ENCODE measurements at places on chromosomes 7 and 10. TPM values are rescaled to one million over a fixed set of nuclear protein-coding genes. Genes with fewer than 3 reads are reported as not detected.

DNA sequence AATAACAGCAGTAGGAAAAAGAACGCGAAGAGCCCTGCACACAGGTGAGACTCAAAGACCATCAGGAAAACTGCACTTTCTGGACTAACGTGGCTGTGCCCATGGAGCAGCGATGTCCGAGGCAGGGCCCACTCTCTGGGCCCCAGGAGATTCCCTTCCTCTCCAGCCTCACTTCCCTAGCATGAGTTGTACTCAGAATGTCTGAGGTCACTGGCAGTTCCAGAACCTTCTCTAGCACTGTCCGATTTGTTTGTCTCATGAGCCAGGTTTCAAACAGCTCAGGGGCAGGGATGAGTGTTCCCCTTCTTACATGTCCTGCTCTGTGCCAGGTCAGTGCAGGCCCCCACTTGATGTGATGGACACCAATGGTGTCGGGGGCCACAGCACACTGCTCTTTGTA is 484.2 kb downstream of the PTPRN2 start:
- no peak for DNase-seq

GRCh38 chr10:91316486-91316885 is 93.7 kb upstream of the HECTD2 start:
- DNase-seq, result no peak

DNA sequence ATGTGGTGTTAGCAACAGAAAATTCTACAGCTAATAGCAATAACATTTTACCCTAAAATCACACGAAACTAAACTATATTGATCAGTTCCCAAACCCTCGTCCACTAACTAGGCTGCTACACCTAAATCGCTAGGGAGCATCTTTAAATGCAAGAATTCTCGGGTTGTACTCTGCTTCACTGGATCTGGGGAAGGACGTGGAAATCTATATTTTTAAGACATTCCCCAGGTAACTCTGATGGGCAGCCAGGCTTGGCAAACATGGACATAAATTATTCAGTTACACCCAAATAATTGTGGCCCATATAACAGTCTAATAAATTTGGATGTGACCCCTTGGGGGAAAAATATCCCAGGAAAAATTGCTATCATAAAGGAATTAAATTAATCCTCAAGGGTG is 36.3 kb upstream of the NFE2L3 start:
- DNase-seq, result no peak

GRCh38 chr7:136138991-136139390 is 161.8 kb upstream of the MTPN start:
- DNase-seq, result no peak

DNA sequence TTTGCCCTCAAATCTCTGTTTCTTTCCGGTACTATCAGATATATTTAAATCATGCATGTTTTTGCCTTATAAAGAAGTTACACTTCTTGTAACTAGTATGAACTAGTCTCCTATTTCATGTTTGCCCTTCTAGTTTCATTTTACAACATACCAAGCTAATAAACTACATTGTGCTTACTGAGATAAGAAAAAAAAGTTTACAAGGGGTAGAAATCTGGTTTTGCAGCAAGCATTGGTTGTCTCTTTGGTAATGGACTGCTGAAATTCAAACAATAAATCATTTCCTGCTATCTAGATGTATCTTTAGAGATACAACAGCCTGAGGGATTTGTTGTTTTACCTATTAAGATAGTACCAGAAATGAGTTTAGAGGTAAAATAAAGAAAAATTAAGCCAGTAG is 18.8 kb downstream of the PTTG1IP2 start:
- no peak for DNase-seq

Gene PPP1R3C
- 192 TPM for polyA plus RNA-seq

DNA sequence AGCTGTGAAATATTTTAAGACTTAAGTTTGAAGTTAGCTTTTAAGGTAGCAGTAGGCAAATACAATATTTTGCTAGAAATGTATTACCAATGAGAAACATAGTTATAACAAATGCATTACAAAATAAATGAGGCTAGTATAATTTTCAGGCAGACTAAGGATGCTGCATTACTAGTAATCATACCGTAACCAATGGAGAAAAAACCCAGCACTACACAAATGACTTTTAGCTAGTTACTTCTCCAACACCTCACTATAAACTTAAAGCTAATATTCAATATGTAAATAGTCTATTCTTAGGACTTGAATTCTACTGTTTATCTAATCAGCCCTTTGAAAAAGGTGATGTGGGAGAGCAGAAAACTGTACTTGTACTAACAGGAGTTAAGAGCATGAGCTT is 285.3 kb upstream of the KLF14 start:
- no peak for DNase-seq

DNA sequence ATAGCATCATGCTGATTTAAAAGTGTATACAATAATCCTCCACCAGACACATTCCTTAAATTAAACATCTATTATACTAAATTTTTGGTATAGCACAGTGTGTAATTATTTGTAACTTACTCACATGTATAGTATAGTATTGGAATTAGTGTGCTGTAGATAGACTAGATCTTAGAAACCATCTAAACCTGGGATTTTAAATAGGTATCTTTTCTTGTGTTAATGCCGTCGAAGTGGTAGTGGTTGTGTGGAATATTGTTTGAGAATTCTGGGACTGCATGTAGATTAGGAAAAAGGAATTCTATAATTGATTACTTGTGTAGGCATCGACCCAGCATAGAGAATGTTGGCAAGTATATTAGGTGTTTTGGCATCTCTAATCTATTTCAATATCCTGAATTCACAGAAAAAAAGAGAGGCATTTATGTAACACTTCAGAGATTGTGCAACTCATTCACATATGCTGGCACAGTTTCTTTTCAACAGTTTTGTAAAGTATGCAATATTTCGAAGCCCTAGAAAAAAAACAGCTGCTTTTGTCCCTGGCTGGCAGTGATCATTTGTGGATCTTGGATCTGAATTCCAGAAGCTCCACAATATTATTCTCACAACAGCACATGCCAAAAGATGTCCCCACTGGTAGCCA is 145.5 kb upstream of the AGR3 start:
- no peak for DNase-seq

GRCh38 chr7:71563276-71563675 is 431.3 kb downstream of the GALNT17 start:
- DNase-seq, result no peak

- no peak for DNase-seq
These were observed 156.0 kb downstream of the ELFN1 start for GRCh38 chr7:1825897-1826741.

GRCh38 chr10:1553951-1554350 is 183.4 kb downstream of the ADARB2 start:
- no peak for DNase-seq

DNA sequence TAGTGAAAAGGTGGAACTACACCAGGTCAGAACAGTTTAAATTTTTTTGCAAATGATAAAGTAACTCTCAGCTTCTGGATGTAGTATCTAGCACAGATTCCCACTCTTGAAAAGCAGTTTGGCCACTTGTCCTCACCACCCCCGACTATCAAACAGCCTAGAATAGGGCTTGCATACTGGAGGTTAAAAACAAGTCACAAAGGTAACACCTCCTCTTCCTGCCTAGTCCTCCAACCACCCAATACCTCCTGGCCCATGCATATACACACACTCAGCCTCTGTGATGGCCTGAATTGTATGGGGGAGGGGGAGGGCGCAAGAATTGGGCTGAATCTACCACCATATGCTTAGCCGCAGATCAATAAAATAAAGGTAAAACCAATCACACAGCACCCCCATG is 5.7 kb downstream of the SKAP2 start:
- no peak for DNase-seq

Gene PRR15
- not detected for polyA plus RNA-seq

DNA sequence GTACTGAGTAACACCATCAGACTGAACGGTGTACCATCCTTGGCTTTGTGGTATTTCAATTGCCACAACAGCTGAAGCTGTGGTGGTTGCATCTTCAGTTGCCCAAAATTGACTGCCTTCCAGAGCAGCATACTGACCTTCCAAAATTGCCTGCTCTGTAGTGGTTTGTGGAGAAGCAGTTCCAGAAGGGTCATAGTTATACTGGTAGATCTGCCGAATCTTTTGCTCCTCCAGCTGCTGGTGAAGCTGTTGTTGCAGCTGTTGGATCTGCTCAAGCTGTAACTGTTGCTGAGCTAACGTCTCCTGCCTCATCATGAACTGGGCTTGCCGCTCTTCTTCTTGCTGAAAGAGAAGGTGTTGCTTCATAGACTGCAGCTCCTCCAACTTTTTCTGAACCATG is 212.2 kb downstream of the PCLO start:
- DNase-seq, result no peak

GRCh38 chr7:16589881-16590280 is 55.7 kb downstream of the ANKMY2 start:
- DNase-seq, result no peak

Gene PCGF5
- not detected for polyA plus RNA-seq

DNA sequence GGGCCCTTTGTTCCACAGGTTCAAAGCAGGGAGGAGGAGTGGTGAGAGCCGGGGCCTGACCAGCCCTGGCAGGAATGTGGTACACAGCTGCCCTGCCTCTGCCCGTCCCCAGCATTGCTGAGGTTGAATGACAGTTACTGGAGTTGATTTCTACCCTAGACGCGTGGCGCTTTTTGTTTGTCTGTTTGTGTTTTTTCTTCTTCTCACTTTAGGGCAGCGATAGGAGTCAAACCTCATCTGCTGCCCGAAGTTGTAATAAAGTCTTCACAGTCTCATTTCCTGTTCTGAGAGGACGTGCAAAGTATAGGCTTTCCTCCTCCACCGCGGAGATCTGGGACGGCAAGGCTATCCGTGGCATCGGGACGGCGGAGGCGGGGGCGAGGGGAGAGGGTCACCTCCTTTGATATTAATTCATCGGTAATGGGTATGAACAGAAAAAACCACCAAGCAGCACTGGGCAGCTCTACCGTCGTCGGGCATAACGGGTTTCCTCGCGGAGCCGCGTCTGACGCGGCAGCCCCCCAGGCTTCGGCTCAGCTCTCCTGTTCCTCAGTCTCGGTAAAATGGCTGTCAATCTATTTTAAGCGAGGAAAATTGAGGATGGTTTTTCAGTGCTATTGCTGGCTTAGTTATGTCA is 160.8 kb downstream of the LRMDA start:
- no peak for DNase-seq

DNA sequence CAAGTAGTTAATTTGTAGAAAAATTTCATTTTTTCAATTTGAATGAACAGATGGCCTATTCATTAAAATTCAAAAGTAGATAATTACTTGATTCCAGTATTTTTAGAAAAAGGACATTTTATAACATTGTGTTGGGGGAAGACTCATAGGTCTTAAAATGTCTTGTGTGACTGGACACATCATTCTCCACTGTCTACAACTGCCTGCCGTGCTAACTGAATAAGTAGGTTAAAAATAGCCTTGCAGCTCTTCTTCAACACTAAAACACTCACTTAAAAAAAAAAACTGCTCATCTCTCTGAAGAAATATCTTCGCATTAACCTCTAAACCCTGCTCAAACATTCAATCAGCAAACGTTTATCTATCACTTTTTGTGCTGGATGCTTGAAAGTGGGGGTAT is 253.8 kb downstream of the CSTF2T start:
- DNase-seq, result no peak

Gene ITPRID1
- polyA plus RNA-seq, result not detected

GRCh38 chr10:59991117-59991516 is 84.8 kb upstream of the CCDC6 start:
- no peak for DNase-seq

- DNase-seq, result no peak
These were observed 19.5 kb upstream of the ITPRID1 start for GRCh38 chr7:31494421-31494820.

GRCh38 chr10:37667736-37668135 is 189.7 kb downstream of the ZNF248 start:
- DNase-seq, result no peak

DNA sequence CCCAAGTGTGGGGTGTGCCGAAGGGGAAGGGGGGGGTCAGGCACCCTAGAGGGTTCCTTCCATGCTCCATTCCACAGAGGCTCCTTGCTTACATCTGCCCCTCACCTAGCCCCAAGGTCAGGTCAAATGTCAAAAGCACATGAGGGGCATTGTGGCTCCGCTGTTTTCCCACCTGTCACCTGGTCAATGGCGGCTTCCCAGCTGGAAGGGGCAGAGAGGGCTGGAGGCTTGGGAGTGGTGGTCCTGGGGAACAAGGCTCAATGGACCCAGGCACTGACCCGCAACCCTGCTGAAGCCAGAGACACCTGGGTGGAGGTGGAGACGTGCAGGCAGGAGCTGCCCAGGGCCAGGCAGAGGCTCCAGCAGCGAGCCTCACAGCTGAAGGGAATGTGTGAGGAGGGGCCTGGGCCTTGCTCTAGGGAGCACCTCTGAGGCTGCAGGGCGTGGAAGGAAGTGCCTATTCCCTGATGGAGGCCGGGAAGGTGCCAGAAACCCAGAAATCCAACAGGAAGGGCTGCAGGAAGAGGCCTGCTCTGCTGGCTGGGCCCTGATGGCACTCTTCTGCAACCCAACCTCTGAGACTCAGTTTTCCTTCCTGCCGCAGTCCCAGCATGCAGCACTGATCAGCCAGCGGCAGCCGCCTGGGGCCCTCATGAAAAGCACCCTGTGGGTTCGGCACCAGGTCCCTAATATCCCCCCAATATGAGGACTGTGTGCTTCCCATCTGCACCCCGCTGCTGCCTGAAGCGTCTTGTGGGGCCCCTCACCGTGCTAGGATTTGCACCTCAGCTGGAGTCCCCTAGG is 16.0 kb downstream of the RASGEF1A start:
- no peak for DNase-seq

Gene CHAT
- polyA plus RNA-seq, result not detected

DNA sequence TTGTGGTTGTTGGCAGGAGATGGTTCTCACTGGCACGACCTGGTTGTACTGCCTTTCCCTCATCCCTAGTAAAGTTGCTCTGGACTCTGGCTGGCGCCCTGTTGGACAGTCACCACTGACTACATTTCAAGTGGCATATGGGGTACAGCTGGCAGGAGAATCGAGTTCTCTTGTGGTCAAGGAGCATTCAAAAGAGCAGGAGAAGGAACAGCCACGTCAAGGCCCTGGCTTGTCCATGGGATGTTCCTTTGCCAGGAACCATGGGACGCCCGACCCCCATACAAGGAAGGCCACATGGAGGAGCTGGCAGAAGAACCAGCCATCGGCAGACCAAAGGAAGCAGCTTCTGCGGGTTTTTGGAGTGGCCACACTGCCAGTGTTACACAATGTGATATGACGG is 87.0 kb upstream of the SLC25A13 start:
- DNase-seq, result no peak

GRCh38 chr7:1638215-1638661 is 31.8 kb upstream of the ELFN1 start:
- peak; percentile 34 for DNase-seq

DNA sequence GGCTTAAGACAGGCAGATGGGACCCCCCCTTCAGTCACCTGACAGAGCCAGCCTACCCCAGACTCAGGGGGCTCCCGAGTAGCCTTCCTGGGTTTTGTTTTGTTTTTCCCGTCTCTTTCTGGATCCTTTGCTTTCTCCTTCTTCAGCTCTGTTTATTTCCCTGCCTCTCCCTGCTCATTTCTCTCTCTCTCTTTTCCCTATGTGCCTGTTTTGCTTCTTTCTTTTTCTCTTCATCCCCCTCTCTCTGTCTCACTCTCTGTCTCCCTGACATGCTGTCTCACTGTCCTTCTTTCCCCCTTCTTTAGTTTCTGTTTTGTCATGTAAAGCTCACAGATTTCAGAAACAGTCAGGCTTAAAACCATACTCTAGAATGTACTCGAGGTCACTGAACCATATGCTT is 38.2 kb upstream of the SLC29A3 start:
- no peak for DNase-seq

GRCh38 chr7:100093925-100094486 is 5.2 kb downstream of the COPS6 start:
- DNase-seq, result no peak

- no peak for DNase-seq
These were observed 87.2 kb downstream of the NRF1 start for GRCh38 chr7:129698516-129699418.

Gene AKR1C4
- polyA plus RNA-seq, result not detected

GRCh38 chr7:100122067-100122466 is 2.6 kb downstream of the CNPY4 start:
- no peak for DNase-seq

Data from muscle of arm (tissue), 14 donors.